ENCODE measurements at places on chromosomes 12 and 14.

DNA sequence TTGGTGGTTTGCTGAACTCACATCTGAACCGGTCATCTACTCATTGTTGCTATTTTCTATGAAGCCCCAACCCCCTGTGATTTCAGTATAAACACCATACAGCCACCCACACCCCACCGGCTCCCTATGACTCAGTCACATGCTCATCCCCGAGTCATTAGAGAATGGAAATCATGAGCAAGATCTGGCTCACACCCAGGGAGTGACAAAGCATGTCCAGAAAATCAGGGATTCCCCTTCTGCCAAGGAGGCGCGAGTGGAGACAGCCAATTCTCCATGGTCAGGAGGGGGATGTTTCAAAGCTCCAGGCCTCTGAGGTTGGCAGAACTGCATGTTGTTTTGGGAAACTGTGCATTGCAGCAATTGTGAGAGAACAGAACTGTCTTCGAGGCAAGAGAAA lies 657.5 kb upstream of the TBX3 start:
- DNase-seq: no peak
- H3K4me3 ChIP-seq: no peak overlapping the region
- no peak overlapping the region for H3K27ac ChIP-seq
- H3K4me1 ChIP-seq: no peaks in the 10 kb centered on the region
- H3K36me3 ChIP-seq: no peaks in the 10 kb centered on the region

GRCh38 chr12:68958322-68958721 lies 25.4 kb upstream of the CPM start:
- H3K27ac ChIP-seq: peak overlapping the region; percentile 86
- peak; percentile 45 for DNase-seq

GRCh38 chr14:92033906-92034687 lies 5.8 kb downstream of the TRIP11 start:
- peaks cover 32% of the 10 kb centered on the region for H3K4me1 ChIP-seq
- peaks cover 8% of the 10 kb centered on the region for H3K36me3 ChIP-seq

GRCh38 chr12:116066381-116067230 lies 210.9 kb downstream of the MED13L start:
- no peaks in the 10 kb centered on the region for H3K36me3 ChIP-seq
- H3K27me3 ChIP-seq: no peaks in the 10 kb centered on the region
- peak; percentile 30 for DNase-seq
- H3K27ac ChIP-seq: no peak overlapping the region
- H3K4me3 ChIP-seq: no peak overlapping the region

DNA sequence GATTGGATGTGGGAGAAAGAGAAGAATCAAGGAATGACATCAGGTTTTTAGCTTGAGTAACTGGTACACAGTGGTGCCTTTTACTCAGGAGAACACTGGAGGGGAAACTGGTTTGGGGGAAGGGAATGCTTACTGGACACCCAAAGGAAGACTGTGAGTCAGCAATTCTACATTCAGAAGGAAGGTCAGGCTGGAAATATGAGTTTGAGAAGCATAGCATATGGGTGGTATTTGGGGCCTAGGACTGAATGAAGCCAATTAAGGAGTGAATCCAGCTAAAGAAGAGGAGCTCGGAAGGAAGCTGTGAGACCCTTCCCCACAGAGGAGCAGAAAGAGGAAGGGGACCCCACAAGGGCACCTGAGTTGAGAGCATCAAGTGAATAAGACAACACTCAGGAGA lies 35.4 kb downstream of the DMAC2L start:
- no peak overlapping the region for H3K27ac ChIP-seq
- no peak overlapping the region for H3K4me3 ChIP-seq
- peaks cover 18% of the 10 kb centered on the region for H3K27me3 ChIP-seq
- H3K4me1 ChIP-seq: peaks cover 27% of the 10 kb centered on the region
- no peak for DNase-seq

DNA sequence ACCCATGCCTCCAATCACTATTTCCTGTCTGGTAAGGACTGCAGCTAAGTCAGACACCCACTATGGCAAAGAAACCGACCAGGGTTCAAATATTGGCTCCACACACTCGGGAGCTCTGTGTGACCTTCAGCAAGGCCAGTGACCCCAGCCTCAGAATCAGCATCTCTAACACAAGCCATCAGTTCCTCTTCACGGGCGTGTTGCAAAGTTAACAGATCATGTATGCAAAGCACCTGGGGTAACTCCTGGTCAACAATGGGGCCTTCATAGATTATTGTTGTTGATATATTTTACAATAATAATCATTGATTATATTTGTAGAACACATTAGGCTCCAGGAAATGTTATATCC lies 6.2 kb upstream of the FAM222A start:
- H3K4me3 ChIP-seq: no peak overlapping the region
- H3K27ac ChIP-seq: no peak overlapping the region
- H3K4me1 ChIP-seq: no peaks in the 10 kb centered on the region
- H3K27me3 ChIP-seq: peaks cover 29% of the 10 kb centered on the region
- DNase-seq: no peak
- H3K36me3 ChIP-seq: no peaks in the 10 kb centered on the region

Data from activated T-helper 1 cell treated with anti-CD3 and anti-CD28 coated beads, Interleukin-12 subunit alpha, Interleukin-12 subunit beta, Interleukin-2, Interleukin-4 antibody, amounts not matched to agents 30 ng/mL and 10 ng/mL and 1 ng/mL, durations not matched to agents 14 hours and 24 hours and 36 hours (primary cell).